Left kidney (tissue), 8 donors: ENCODE measurements at places on chromosomes 3 and 15. TPM values are rescaled to one million over a fixed set of nuclear protein-coding genes. Genes with fewer than 3 reads are reported as not detected.

- DNase-seq, result no peak
Measured at GRCh38 chr3:130661140-130661891, 85.3 kb downstream of the PIK3R4 start.

Gene STAC
- polyA plus RNA-seq, result 12.5 TPM

GRCh38 chr15:27850050-27850449 is 249.1 kb downstream of the OCA2 start:
- no peak for DNase-seq

DNA sequence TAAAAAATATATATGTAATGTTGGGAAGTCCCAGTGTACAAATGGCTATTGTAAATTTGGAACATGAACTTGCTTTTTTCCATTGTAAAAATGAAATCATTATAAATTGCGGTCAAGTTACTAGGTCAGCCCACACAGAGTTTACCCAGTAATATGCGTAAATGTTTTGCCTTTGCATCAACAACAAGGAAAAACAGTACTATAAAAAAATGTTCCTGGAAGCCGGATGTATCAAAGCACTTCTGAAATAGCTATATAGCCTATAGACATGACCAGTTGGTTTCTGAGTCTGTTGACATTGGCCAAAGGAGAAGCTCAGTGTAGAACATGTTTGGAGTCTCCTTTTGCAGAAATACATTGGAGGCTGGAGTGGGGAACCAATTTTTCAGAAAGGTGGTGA is 23.2 kb downstream of the CTNNB1 start:
- no peak for DNase-seq

DNA sequence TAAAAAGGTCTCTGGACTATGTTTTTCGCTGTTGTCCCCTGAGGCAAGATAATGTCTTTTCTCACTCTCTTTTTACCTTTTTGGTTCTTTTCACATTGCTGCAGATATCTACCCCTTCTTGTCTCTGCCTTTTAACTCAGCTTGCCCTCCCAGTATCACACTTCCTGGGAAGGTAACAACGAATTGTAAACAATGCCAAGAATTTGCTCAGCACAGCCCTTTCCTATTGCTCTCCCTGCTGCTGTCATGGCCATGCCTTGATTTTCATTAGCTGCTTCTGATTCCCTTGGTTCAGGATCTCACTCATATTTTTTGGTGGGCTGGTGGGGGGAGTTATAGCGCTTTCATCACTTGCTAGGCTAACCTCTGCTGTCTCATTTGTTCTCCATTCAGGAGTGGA is 123.1 kb upstream of the DPH6 start:
- no peak for DNase-seq

- DNase-seq, result no peak
Measured at GRCh38 chr3:113638910-113639309, 57.5 kb downstream of the USF3 start.

GRCh38 chr15:77589839-77590238 is 42.9 kb downstream of the LINGO1 start:
- no peak for DNase-seq

DNA sequence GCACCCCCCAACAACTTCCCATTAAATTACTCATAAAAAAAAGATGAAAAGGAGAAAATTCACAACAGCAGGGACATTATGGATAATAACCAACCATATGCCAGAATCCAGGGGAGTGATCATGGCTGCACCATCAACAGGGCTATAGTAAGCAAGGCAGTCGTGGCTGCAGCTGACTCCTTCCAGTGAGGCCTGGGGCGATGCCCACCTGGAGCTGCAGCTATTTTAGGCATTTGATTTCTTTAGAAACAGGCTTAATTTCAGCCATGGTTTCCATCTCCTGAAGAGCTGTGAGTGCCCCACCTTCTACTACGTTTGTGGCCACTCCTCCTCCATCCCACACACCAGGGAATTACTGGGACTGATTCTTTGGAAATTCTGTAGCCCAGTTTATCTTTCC is 84.0 kb downstream of the MINAR1 start:
- no peak for DNase-seq

Gene ANKRD34C
- polyA plus RNA-seq, result 0.10 TPM

Gene RTP4
- polyA plus RNA-seq, result 0.70 TPM

DNA sequence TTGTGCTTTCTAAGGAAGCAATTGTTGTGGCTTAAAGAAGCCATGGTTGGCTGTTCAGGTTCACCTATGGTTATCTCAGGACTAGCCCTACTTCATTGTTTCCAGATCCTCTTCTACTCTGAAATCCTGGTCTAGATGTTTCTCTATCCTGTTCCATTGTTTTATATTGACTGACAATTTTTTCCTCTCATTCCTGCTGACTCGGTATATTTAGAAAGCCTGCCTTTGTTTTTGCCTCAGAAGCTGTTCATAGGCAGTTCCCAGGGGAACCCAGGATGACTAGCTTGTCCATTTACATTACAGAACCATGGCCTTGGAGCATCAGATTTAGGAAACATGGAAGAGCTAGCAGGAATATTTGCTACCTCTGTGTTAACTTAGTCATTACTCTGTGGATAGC is 64.0 kb downstream of the SLC9C1 start:
- DNase-seq, result no peak

- DNase-seq, result no peak
Measured at GRCh38 chr15:81025721-81026370, 25.1 kb downstream of the TLNRD1 start.

Gene SLC35G2
- 5.1 TPM for polyA plus RNA-seq

DNA sequence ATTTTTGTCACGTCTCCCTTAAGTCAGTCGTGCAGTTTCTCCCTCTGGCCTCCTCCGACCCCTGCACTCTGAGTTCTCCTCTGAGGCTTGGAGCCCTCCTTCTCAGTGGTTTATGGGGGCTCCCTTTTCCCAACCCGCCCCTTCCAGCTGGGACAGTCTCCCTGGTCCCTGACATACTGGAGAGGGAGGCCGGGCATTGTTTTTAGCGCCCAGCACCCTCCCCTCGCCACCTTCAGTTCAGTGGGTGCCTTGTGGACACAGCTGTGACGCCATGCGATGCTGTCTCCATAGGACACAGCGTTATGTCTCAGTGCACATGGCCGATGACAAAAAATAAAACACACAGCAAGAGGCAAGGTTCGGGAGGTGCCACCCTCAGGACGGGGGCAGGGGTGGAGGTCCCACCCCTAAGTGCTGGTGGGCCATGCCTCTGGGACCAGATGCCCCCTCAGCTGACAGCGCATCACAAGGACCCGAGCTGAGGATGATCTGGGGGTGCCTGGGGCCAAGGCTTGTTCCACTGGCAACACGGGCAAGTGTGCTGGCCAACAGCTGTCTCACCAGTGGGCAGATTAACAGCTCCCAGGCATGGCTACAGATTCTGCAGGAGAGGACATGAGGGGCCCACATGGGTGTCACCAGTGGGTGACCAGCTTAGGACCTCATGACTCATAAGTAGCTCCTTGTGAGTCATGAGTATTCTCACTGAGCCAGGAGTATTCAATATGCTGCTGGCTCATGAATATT is 81.6 kb downstream of the PLXNA1 start:
- no peak for DNase-seq

Gene DNAH1
- polyA plus RNA-seq, result 14.8 TPM

DNA sequence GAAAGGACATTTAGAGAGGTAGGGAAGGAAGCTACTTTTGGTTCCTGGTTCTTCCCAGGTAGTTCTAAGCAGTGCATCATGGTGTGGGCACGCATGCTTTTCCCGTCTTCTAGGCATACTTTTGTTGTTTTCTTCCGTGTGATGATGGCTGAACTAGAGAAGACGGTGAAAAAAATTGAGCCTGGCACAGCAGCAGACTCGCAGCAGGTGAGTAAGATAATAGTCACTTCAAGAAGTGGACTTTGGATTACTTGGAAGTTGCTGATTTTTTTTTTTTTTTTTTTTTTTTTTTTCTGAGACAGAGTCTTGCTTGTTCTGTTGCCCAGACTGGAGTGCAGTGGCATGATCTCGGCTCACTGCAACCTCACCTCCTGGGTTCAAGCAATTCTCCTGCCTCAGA is 17.9 kb downstream of the FANCD2OS start:
- DNase-seq, result no peak

Gene KY
- 1.6 TPM for polyA plus RNA-seq

Gene C15orf62
- 3.3 TPM for polyA plus RNA-seq

DNA sequence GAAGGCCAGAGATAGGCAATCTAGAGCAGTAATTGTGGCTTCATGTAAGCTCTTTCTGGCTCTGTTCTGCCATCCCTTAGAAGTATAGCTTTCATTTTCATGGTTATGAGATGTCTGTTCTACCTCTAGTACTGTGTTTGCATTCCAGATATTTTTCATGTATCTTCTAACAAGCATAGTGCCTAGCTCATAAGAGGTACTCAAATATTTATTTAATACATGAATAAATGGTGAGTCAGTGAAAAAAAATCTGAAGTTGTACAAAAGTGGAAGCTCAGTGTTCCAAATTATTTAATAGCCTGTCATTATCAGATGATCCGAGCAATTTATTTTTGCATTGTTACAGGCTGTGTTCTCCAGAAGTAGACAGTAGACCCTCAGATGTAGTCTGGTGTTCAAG is 64.3 kb downstream of the OXSM start:
- DNase-seq, result no peak

Gene ZNF80
- 0.15 TPM for polyA plus RNA-seq

Gene GOLGA6L9
- polyA plus RNA-seq, result 30.7 TPM

- DNase-seq, result no peak
Measured at GRCh38 chr3:99516936-99517335, 121.5 kb upstream of the COL8A1 start.

Gene SLC22A13
- 4.4 TPM for polyA plus RNA-seq

DNA sequence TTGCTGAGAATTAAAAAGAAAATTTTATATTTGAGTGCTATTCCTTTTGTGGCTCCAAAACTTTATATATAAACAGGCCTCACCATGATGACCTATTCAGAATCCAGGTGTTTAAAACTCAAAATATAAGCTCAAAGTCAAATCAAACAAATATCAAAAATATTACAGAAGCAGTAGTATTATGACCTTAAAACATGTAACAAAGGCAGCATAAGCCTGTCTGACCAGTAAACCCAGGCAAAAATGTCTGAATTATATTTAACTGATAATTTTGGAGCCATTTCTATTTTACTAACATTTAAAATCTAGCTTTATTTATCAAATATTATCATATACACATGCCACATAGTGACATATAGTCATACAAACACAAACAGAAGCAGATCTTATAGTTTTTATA is 6.4 kb upstream of the NOX5 start:
- no peak for DNase-seq

GRCh38 chr3:104396974-104397669 is 969.6 kb upstream of the ALCAM start:
- DNase-seq, result no peak

- DNase-seq, result no peak
Measured at GRCh38 chr3:134369231-134369741, 5.0 kb downstream of the AMOTL2 start.

DNA sequence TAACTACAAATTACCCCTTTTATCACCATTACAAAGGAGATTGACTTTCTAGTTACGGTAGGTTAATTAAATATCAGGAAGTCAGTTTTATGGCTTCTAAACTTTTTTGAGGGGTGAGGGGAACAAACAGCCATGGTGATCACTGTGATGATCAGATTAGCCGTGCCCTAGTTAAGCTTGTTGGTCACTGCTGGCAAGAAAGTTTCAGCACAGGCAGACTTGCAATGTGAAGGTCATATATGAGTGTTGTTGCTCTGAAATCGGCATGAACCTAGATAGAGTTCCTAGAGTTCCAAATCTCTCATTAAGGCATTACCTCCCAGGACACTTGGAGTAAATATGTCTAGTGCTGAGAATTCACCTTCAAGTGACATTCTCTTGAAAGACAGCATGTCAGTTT is 156.6 kb downstream of the GHSR start:
- DNase-seq, result no peak

GRCh38 chr3:73389117-73389813 is 235.5 kb downstream of the PDZRN3 start:
- DNase-seq, result no peak

GRCh38 chr3:179563271-179563783 is 601 bp downstream of the ACTL6A start:
- DNase-seq, result peak; percentile 46
